Activated CD8-positive, alpha-beta T cell treated with anti-CD3 and anti-CD28 coated beads for 36 hours (primary cell): ENCODE measurements at places on chromosomes 2 and 18. TPM values are rescaled to one million over a fixed set of nuclear protein-coding genes. Genes with fewer than 3 reads are reported as not detected.
A peak's percentile ranks its signal among the peaks of the same experiment; 100 is the strongest.

DNA sequence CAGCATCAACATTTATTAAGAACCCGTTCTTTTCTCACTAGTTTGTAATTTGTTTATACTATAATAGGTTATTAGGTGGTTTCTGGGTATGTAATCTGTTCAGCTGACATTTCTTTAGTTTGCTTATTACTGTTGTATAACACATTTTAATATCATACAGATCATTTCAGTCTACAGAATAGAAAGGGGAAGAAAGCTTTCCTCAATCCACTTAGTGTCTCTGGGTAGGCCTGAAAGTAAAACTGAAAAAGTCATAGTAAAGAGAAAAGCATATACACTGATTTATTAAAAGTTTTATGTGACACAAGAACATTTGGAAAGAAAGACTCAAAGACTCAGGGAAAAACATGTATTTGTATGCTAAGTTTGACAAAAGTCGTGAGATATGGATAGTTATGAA, 16.8 kb upstream of the KCNJ3 start:
- DNase-seq, result no peak
- H3K4me1 ChIP-seq, result no peaks in the 10 kb centered on the region
- no peaks in the 10 kb centered on the region for H3K36me3 ChIP-seq
- H3K27me3 ChIP-seq, result no peaks in the 10 kb centered on the region
- H3K27ac ChIP-seq, result no peak overlapping the region

DNA sequence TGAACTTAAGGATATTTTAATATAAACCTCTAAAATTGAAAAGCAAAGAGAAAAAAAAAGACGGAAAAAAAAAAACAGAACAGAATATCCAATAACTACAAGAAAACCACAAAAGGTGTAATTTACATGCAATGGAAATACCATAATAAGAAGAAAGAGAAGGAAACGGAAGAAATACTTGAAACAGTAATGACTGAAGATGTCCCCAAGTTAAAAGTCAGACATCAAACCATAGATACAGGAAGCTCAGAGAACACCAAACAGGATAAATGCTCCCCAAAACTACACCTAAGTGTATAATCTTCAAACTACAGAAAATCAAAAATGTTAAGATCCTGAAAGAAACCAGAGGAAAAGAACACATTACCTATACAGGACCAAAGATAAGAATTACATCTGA, 39.2 kb downstream of the FBXO15 start:
- peaks cover 16% of the 10 kb centered on the region for H3K36me3 ChIP-seq
- no peak overlapping the region for H3K4me3 ChIP-seq
- H3K27ac ChIP-seq, result peak overlapping the region; percentile 36
- H3K4me1 ChIP-seq, result peaks cover 16% of the 10 kb centered on the region
- no peak for DNase-seq

The MC2R gene
- not detected for total RNA-seq

GRCh38 chr2:20614201-20615067, 36.5 kb downstream of the HS1BP3 start:
- no peaks in the 10 kb centered on the region for H3K4me1 ChIP-seq
- H3K36me3 ChIP-seq, result no peaks in the 10 kb centered on the region
- DNase-seq, result no peak
- H3K27ac ChIP-seq, result no peak overlapping the region
- no peak overlapping the region for H3K4me3 ChIP-seq

DNA sequence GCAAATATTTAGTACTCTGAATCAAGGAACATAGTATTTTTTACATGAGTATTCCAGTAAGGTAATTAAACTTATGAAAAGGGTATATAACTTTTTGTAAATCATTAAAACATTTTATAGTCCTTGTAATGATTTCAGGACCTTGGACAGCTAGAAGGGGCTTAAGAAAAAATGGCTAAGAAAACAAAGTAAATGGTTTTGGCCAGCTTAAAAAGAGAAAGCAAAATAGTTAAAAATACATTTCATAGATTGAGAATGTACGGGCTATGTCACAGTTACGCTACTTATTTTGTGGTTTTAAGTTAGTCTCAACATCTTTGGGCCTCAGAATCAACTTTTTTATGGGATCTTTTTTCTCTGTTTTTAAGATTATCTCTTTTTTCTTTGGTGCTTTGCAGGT, 26.7 kb downstream of the POLI start:
- no peak overlapping the region for H3K4me3 ChIP-seq
- no peak for DNase-seq
- H3K36me3 ChIP-seq, result peaks cover 6% of the 10 kb centered on the region
- no peaks in the 10 kb centered on the region for H3K4me1 ChIP-seq
- no peak overlapping the region for H3K27ac ChIP-seq

GRCh38 chr18:31942291-31942998, 483 bp downstream of the TRAPPC8 start:
- DNase-seq, result peak; percentile 52
- H3K27ac ChIP-seq, result peak overlapping the region; percentile 99
- peaks cover 5% of the 10 kb centered on the region for H3K36me3 ChIP-seq
- peak overlapping the region; percentile 100 for H3K4me3 ChIP-seq
- H3K27me3 ChIP-seq, result no peaks in the 10 kb centered on the region

- H3K27ac ChIP-seq, result no peak overlapping the region
- H3K4me1 ChIP-seq, result no peaks in the 10 kb centered on the region
- DNase-seq, result no peak
- H3K4me3 ChIP-seq, result no peak overlapping the region
Observed at GRCh38 chr18:25121442-25121841, 230.5 kb downstream of the ZNF521 start.

DNA sequence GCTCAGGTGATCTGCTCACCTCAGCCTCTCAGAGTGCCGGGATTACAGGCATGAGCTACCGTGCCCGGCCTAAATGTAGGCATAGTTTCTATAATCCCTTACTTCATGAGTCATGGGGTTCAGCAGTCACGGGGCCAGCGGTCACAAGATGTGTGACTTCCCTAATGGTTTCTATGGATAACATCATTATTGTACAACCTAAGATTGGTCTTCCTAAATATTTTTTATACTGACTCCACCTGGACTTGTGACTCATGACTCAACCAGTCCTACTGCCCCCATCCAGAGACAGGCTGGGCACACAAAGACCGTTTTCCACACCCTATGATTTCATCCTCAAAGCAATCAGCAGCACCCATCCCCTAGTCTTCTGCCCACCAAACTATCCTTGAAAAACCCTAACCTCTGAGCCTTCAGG, 15.9 kb downstream of the FAM210A start:
- no peaks in the 10 kb centered on the region for H3K27me3 ChIP-seq
- no peak for DNase-seq
- peaks cover 37% of the 10 kb centered on the region for H3K36me3 ChIP-seq
- H3K27ac ChIP-seq, result no peak overlapping the region
- no peak overlapping the region for H3K4me3 ChIP-seq
- peaks cover 8% of the 10 kb centered on the region for H3K4me1 ChIP-seq

DNA sequence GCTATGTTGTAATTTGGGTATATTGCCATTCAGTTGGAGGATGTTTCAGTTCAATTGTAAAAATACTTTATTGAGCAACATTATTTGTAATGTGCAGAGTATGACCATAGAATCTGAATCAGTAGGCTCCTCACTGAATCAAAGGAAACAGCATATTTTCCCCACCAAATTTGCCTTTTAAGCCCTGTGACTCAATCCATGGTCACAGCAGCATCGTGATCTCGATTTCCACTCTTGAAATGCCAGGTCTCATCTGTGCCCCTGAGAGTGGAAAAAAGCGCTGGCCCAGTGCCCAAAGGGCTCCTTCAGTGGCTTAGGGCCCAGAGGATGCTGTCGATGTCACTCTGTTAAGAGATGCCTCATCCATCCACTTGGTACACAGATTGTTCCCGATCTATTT, 57.5 kb downstream of the FHOD3 start:
- no peaks in the 10 kb centered on the region for H3K36me3 ChIP-seq
- H3K4me3 ChIP-seq, result no peak overlapping the region
- H3K4me1 ChIP-seq, result no peaks in the 10 kb centered on the region
- no peak for DNase-seq
- H3K27ac ChIP-seq, result no peak overlapping the region

- no peak overlapping the region for H3K27ac ChIP-seq
- no peaks in the 10 kb centered on the region for H3K27me3 ChIP-seq
- H3K36me3 ChIP-seq, result no peaks in the 10 kb centered on the region
Observed at GRCh38 chr2:217835931-217836891, 166.6 kb downstream of the TNS1 start.
